GM23338 (cell line): ENCODE measurements at places on chromosomes 11 and 22.

GRCh38 chr22:32815059-32815458 lies 13.6 kb downstream of the TIMP3 start:
- no peak for DNase-seq

GRCh38 chr22:25764270-25765015 lies 22.5 kb downstream of the MYO18B start:
- DNase-seq, result peak; percentile 85

DNA sequence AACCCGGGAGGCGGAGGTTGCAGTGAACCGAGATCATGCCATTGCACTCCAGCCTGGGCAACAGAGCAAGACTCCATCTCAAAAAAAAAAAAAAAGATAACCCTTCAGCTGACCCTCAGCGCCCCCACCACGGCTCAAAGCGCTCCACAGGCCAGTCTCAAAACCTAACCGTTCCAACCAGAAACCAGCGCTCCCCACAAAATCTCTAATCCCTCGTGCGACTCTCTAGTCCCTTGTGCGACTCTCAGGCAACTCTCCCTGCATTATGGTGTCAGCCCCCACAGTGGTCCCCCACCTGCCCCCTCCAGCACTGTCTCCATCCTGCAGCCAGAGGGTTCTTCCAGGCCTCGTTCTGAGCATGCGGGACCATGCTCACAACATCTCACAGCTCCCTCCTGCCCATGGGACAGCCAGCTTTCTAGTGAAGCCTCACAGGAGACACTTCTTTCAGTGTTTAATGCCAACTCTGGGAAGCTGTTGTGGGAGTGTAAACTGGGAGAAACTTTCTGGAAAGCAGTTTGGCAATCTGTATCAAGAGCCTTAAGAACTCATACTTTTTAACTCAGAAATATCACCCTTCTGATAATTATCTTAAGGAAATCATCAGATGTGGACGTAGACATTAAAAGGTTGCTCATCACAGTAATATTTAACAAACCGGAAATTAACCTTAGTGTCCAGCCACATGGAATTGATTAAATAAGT lies 4.2 kb upstream of the RASGRP2 start:
- no peak for DNase-seq

DNA sequence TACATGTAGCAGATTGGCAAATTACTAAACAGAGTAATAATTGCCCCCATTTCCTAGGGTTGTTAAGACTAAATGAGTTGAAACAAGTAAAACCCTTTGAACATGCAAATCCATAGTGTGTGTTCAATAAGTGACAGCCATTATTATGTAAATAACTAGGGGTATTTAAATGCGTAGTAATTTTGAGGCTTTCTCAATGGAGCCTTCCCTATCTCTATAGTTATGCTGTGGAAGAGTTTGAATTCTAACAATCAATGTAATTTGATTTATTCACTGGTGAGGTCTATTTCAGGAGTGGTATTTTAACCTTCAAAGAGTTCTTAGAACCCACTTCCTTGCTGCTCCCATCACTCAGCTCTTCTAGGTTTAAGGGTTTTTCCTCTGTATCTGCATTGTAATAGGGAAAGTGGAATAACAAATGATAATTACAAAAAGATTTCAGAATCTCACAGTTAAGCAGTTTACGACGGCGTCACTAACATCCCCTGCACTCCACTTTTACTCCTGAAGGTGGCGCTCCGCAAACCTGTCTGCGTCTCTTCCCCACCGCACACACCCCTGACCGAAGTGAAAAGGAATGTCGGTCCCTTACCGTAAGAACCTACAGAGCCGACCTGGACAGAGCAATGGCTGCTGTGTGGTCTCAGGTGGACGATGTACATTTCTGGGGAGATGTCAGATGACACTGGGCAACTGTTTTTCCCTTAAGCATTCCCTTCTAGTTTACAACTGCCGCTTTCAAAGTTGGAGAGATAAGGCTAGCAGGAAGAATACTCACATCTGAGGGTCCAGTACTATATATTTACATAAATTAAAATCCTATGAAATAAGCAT lies 80.8 kb downstream of the ZC3H12C start:
- peak; percentile 92 for DNase-seq

GRCh38 chr22:43301866-43302265 lies 41.3 kb downstream of the SCUBE1 start:
- no peak for DNase-seq

GRCh38 chr11:65087216-65087615 lies 3.2 kb downstream of the ZFPL1 start:
- no peak for DNase-seq

DNA sequence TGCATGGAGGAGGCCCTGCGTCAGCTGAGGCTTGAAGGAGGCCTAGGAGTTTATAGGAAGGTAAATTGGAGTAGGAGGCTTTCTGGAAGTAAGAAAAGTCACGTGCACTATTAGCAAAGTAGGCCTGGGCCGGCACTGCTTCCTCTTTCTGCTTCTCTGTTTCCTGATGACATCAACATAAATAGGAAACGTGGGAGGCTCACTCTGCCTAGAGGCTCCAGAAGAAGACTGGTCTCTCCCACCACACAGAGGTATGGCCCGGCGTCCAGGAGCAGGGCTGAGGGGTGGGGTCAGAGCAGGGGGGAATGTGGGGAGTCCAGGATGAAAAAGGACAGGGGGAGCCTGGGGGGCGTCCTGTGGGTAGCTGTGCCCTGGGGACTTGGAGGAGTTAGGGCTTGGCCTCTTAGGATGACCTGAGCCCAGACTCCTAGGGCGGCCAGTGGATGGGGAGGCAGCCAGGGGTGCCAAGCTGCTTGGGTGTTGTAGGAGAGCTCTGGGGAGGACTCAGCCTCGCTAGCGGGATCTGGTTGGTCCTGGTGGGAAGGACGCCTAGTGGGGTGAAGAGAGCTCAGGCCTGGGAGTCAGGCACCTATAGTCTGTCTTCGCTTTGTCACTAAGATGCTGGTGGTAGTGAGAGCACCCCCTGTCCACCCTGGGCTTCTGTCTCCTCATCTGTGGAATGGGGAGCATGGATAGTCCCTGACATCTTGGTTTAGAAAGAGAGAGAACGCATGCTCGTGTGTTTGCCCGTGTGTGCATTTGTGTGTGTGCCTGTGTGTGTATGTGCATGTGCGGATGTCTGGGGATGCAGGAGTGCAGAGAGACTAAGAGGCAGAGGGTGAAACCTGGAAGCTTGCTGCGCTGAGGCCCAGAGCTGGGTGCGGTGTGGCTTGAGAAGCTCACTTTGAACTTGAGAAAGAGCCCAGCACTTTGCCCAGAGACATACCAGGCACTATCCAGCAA lies at the start of gene CSF2RB:
TSS of gene CSF2RB (plus strand) at position 202 of the 963 bp plus-strand sequence. CDS start 8,580 bp downstream, outside the sequence.
- DNase-seq, result no peak
